Hepatocyte (in vitro differentiated cells): ENCODE measurements at places on chromosomes 7 and 10. TPM values are rescaled to one million over a fixed set of nuclear protein-coding genes. Genes with fewer than 3 reads are reported as not detected.

GRCh38 chr7:94182066-94182465 is 177.9 kb upstream of the BET1 start:
- H3K4me1 ChIP-seq: peaks cover 11% of the 10 kb centered on the region
- no peaks in the 10 kb centered on the region for H3K27me3 ChIP-seq
- H3K36me3 ChIP-seq: no peaks in the 10 kb centered on the region
- peak overlapping the region; percentile 84 for H3K27ac ChIP-seq

DNA sequence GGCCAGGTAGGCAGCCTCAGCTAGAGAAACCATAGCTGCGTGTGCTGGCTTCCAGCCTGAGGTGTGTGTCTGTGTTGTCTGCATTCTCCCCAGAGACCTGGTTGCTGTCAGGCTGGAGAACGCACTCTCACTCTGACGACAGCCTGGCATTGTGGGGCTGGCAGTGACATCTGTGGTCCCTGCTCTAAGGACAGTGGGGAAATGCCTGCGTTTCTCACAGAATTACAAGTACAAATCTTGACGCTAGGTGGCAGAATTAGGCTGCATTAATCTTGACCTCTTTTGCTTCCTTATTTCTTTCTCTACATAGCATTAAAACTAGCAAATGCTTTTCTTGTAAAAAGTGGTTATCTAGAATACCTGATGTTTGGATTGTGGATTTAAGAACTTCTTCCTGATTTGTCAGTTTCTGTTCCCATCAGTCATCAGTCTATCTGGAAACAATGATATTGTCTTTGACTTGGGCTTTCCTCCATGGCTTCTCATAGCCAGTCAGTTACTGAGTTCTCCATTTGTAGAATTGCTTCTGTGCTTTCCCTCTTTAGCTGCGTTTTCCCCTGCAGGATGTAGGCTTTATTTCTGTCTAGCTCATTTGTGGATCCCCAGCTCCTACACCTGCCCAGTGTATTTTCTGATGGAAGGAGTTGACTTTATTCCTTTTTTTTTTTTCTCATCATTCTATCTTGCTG is 86.0 kb downstream of the FANK1 start:
- H3K27me3 ChIP-seq: no peaks in the 10 kb centered on the region
- H3K4me3 ChIP-seq: no peak overlapping the region
- DNase-seq: peak; percentile 71
- H3K27ac ChIP-seq: no peak overlapping the region
- no peaks in the 10 kb centered on the region for H3K4me1 ChIP-seq

DNA sequence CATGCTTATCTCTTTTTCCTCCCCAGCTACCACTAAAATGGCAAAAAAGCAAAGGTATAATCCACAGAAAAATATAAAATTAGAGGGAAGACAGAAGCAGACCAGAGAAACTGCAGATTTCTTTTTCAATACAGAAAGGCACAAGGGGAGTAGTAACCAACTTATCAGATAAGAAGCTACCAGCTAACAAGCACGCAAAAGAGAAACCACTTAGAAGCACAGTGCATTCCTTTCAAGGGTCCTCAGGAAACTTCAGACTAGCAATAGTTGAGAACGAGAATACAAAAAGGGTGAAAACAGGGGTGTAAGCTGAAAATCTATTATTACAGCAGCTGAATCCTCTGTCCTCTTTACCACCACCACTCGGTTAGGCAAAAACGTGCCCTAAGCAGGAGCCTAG is 9.9 kb upstream of the OR2A5 start:
- H3K4me1 ChIP-seq: peaks cover 1% of the 10 kb centered on the region
- no peak overlapping the region for H3K27ac ChIP-seq
- no peak overlapping the region for H3K4me3 ChIP-seq
- DNase-seq: no peak

The PRPS1L1 gene
- total RNA-seq: not detected in 2 replicates

DNA sequence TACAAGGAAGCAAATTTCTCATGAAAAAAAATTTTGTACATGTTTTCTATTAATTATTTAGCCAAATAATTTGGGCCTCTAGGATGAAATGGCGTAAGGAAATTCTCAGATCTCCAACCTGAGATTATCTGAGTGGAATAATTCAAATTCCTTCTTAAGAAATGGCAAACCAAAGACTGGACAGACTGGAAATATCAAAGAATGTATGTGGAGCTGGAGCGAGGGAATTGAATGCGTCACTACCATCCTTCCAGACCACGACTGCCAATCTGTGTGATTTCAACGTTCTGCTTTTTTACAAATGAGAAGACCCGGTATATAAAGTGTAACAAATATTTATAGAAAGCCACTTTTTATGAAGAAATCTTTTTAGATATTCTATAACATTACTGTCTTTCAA is 12.4 kb upstream of the BLNK start:
- H3K36me3 ChIP-seq: no peaks in the 10 kb centered on the region
- peak overlapping the region; percentile 36 for H3K27ac ChIP-seq
- no peaks in the 10 kb centered on the region for H3K27me3 ChIP-seq
- no peak overlapping the region for H3K4me3 ChIP-seq
- no peak for DNase-seq

- no peaks in the 10 kb centered on the region for H3K36me3 ChIP-seq
- H3K4me3 ChIP-seq: no peak overlapping the region
- no peak overlapping the region for H3K27ac ChIP-seq
- DNase-seq: no peak
- no peaks in the 10 kb centered on the region for H3K27me3 ChIP-seq
- no peaks in the 10 kb centered on the region for H3K4me1 ChIP-seq
Measured at GRCh38 chr7:127854383-127854782, 176.9 kb downstream of the LRRC4 start.

The HABP2 gene
- total RNA-seq: 102 and 109 TPM in 2 replicates

DNA sequence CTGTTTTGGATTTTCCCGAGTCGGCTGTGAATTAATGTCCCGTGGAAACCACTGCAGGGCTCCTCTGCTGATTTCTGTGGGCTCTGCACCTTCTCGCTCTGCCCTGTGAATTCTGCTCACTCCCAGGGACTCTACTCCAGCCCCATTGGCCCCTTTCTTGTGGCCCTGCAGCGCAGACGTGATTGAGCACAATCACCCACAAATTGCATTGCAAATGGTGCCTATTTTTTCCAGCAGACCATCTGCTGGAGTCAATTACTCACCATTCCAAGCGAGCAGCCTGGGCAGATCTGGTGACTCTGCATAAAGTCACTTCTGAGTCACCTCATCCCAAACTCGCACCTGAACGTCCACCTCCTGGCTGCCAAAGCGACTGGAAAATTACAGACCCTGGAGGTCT is 235.8 kb downstream of the PAXIP1 start:
- peaks cover 4% of the 10 kb centered on the region for H3K27me3 ChIP-seq
- no peak overlapping the region for H3K27ac ChIP-seq
- H3K36me3 ChIP-seq: no peaks in the 10 kb centered on the region
- H3K4me3 ChIP-seq: no peak overlapping the region

GRCh38 chr10:126315494-126316177 is 72.6 kb downstream of the ADAM12 start:
- no peaks in the 10 kb centered on the region for H3K27me3 ChIP-seq
- DNase-seq: peak; percentile 19
- peaks cover 4% of the 10 kb centered on the region for H3K4me1 ChIP-seq

GRCh38 chr10:118101501-118101900 is 54.8 kb upstream of the RAB11FIP2 start:
- no peaks in the 10 kb centered on the region for H3K36me3 ChIP-seq
- H3K27ac ChIP-seq: no peak overlapping the region
- DNase-seq: no peak
- no peaks in the 10 kb centered on the region for H3K4me1 ChIP-seq

- H3K4me1 ChIP-seq: no peaks in the 10 kb centered on the region
- no peaks in the 10 kb centered on the region for H3K36me3 ChIP-seq
- no peak overlapping the region for H3K4me3 ChIP-seq
- no peaks in the 10 kb centered on the region for H3K27me3 ChIP-seq
- no peak overlapping the region for H3K27ac ChIP-seq
Measured at GRCh38 chr10:82206831-82207230, 331.8 kb downstream of the NRG3 start.

The FAM25C gene
- not detected in 2 replicates for total RNA-seq

The ADAM12 gene
- total RNA-seq: 8.1 and 11.3 TPM in 2 replicates

DNA sequence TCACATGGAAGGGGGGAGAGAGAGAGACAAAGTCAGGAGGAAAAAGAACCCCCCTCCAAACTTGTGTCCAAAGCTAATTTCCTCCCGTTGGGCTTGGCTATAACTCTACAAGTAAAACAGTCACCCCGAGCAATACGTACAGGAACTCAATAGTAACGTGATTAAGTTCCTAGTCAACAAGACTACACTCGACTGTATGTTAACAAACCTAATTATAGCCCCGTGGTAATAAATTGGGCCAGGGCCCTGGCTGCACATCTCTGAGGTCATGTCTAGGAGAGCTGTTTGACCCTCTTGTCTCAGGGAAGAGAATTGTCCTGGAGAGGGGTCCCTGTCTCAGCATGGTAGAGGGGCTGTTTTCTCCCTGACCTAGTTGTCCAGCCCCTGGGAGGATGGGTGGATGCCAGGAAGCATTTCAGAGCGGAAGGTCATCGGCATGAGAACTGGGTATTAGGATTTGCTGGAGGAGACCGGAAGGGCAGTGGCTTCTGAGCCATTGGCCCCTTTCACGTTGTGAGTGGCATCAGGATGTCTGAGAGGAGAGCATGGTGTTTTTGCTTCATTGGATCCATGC is 60.2 kb upstream of the COMTD1 start:
- peaks cover 17% of the 10 kb centered on the region for H3K4me1 ChIP-seq
- H3K4me3 ChIP-seq: no peak overlapping the region
- peak overlapping the region; percentile 71 for H3K27ac ChIP-seq
- no peak for DNase-seq
- no peaks in the 10 kb centered on the region for H3K36me3 ChIP-seq

DNA sequence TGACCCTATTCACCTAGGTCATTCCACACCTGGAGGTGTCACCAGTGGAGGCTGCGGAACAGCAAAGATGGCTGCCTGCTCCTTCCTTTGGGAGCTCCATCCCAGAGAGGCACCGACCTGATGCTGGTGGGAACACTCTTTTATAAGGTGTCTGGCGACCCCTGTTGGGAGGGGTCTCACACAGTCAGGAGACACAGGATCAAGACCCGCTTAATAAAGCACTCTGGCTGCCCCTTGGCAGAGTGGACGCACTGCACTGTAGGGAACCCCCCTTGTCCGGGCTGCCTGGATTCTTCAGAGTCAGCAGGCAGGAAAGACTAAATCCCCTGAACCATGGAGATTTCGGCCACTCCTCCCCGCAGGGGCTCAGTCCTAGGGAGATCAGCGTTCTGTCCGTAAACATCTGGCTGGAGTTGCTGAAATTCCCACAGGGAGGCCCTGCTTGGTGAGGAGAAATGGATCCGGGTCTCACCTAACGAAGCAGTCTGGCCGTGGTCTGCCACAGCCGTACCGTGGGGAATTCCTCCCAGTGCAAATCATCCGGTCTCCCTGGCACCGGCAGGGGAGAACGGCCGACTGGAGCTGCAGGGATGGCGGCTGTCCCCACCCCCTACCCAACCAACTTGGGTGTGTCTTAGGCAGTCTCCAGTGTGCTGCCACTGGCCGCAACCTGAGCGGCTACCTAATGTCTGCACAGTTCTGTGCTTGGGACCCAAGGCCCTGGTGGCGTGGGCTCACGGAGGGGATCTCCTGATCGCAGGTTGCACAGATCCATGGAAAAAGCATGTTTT is 66.1 kb downstream of the LSMEM1 start:
- DNase-seq: no peak
- no peaks in the 10 kb centered on the region for H3K36me3 ChIP-seq
- H3K4me1 ChIP-seq: no peaks in the 10 kb centered on the region
- no peaks in the 10 kb centered on the region for H3K27me3 ChIP-seq

The SRGN gene
- total RNA-seq: 0.68 and 2.5 TPM in 2 replicates

The ANLN gene
- total RNA-seq: 26.3 and 31.3 TPM in 2 replicates

The FEZF1 gene
- total RNA-seq: not detected in 2 replicates

The NPC1L1 gene
- 14.8 and 20.6 TPM in 2 replicates for total RNA-seq

DNA sequence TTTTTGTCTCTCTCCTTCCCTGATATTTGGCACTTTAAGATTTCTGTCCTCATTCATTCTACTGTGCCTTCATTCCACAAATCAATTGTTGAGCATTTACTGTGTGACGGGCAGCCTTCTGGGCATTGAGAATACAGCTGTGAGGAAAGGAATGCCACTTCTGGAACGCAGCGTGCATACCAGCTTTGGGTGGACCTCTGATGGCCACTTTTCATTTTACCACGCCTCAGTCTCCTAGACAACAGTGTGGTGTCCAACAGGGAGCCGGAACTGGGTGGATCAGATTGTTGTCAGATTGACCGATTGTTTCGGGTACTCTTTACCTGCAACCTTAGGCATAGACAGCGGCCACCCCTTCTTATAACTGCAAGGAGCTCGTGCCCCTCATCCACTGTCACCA is 222.7 kb upstream of the DPP6 start:
- H3K4me3 ChIP-seq: no peak overlapping the region
- H3K4me1 ChIP-seq: no peaks in the 10 kb centered on the region
- H3K27me3 ChIP-seq: no peaks in the 10 kb centered on the region
- no peak overlapping the region for H3K27ac ChIP-seq
- DNase-seq: no peak

The LBX1 gene
- not detected in 2 replicates for total RNA-seq

The INSYN2A gene
- total RNA-seq: 0.48 and 0.97 TPM in 2 replicates

- DNase-seq: no peak
- peaks cover 20% of the 10 kb centered on the region for H3K4me1 ChIP-seq
- no peak overlapping the region for H3K4me3 ChIP-seq
- no peaks in the 10 kb centered on the region for H3K36me3 ChIP-seq
Measured at GRCh38 chr7:4133491-4134044, 548.5 kb upstream of the FOXK1 start.

GRCh38 chr7:151716323-151716722 is 160.6 kb downstream of the PRKAG2 start:
- peak; percentile 50 for DNase-seq
- no peaks in the 10 kb centered on the region for H3K36me3 ChIP-seq
- H3K27me3 ChIP-seq: no peaks in the 10 kb centered on the region
- peak overlapping the region; percentile 57 for H3K27ac ChIP-seq
- H3K4me1 ChIP-seq: peaks cover 9% of the 10 kb centered on the region

- H3K36me3 ChIP-seq: no peaks in the 10 kb centered on the region
- H3K27ac ChIP-seq: peak overlapping the region; percentile 27
- DNase-seq: no peak
- H3K4me3 ChIP-seq: no peak overlapping the region
Measured at GRCh38 chr10:122121059-122121458, 132.1 kb downstream of the TACC2 start.

DNA sequence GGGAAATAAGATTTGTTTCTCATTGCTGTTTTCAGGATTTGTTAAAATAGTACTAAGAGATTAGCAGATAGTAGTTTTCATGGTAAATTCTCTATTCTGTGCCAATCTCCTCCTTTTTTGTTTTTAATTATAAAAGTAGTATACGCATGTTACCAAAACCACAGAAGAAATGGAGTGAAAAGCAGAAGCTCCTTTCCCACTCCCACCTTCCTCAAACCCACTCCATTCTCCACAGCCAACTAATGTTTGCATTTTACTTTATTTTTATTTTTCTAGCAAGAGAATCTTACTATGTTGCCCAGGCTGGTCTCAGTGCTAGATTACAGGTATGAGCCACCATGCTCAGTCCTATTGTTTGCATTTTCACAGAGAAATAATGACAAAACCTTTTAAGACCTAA is 4.5 kb upstream of the LRMDA start:
- H3K36me3 ChIP-seq: no peaks in the 10 kb centered on the region
- no peak overlapping the region for H3K4me3 ChIP-seq
- H3K27ac ChIP-seq: no peak overlapping the region
- peaks cover 28% of the 10 kb centered on the region for H3K4me1 ChIP-seq
- no peaks in the 10 kb centered on the region for H3K27me3 ChIP-seq
- no peak for DNase-seq

- H3K27me3 ChIP-seq: no peaks in the 10 kb centered on the region
- H3K36me3 ChIP-seq: no peaks in the 10 kb centered on the region
- no peak overlapping the region for H3K4me3 ChIP-seq
- DNase-seq: no peak
Measured at GRCh38 chr10:15482156-15482555, 111.1 kb upstream of the FAM171A1 start.

The TTYH3 gene
- 35.8 and 46.3 TPM in 2 replicates for total RNA-seq

GRCh38 chr7:43823941-43824340 is 45.4 kb downstream of the MRPS24 start:
- H3K27ac ChIP-seq: peak overlapping the region; percentile 86
- H3K4me3 ChIP-seq: no peak overlapping the region
- no peaks in the 10 kb centered on the region for H3K36me3 ChIP-seq
- DNase-seq: peak; percentile 8
